Hematopoietic multipotent progenitor cell treated with erythropoietin and hydrocortisone succinate and interleukin-3 and kit ligand, for 8 days (in vitro differentiated cells): ENCODE measurements at places on chromosomes 2 and 18.

DNA sequence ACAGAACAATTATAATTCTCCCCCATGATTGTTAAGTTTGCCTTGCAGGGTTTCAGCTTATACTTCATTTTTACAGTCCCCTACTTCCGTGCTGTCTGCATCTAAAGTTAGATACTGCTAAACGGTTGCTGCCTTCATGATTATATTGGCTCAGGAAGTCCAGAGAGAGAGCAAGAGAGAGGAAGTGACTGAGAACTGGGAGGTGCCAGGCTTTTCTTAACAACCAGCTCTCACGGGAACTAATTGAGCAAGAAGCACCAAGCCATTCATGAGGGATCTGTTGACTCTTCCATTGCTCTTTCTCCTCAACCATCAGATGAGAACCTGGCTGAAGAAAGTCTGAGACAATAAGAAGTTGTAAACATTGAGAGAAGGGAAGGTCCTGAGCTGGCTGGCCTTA is 125.5 kb upstream of the SIX2 start:
- peak; percentile 4 for DNase-seq

DNA sequence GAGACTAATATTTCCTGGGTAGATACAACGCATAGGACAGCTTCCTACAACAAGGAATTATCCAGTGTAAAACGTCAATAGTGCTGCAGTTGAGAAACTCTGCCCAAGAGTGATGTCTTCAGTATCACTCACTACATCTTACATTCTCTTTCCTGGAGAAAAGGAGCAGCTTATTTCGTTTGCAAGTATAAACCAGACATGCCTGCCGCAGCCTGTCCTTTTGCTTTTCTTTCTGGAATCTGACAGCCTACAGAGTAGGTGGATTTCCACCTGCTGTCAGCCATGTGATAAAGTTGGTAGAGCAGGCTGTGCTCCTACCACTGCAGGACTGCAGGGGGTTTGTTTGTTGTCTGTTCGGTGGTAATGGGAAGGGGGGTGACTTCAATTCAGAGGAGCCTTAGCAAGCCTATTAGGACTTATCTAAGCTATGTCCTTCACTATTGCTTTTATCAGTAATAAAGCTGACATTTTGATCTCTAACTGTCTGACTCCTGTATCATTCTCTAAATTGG is 439.1 kb downstream of the GRB14 start:
- no peak for DNase-seq

DNA sequence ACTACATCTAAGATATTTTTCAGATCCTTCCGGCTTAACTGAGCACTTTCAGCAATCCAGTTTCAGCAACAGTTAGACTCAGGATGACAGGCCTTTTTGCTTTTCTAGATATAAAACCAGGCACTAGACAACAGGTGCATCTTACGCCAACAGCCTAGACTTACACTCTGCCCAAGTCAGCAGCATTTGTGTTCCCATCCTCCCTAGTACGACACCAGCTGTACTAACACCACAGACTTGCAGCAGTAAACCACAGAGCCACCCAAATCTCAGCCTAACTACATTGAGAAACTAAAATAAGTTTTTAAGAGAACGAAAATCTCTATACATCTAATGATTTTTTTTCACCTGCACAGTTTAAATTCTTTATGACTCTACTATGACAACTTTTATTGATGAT is 89.9 kb upstream of the DNMT3A start:
- DNase-seq = no peak

GRCh38 chr18:36688020-36688965 is 140.5 kb downstream of the TPGS2 start:
- DNase-seq = peak; percentile 86
